ENCODE measurements at places on chromosomes 1 and 21.
A peak's percentile ranks its signal among the peaks of the same experiment; 100 is the strongest.

DNA sequence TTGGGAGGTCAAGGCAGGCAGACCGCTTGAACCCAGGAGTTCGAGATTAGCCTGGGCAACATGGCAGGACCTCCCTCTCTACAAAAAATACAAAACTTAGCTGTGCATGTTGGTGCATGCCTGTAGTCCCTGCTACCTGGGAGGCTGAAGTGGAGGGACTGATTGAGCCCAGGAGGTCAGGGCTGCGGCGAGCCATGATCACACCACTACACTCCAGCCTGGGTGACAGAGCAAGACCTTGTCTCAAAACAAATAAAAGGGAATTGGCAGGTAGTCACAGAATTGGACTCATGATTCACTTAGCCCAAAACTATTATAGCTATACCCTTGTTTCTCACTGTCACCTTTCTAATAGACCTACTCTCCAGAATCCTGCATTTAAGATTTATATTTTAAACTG is 5.5 kb downstream of the TADA1 start:
- no peak for DNase-seq

DNA sequence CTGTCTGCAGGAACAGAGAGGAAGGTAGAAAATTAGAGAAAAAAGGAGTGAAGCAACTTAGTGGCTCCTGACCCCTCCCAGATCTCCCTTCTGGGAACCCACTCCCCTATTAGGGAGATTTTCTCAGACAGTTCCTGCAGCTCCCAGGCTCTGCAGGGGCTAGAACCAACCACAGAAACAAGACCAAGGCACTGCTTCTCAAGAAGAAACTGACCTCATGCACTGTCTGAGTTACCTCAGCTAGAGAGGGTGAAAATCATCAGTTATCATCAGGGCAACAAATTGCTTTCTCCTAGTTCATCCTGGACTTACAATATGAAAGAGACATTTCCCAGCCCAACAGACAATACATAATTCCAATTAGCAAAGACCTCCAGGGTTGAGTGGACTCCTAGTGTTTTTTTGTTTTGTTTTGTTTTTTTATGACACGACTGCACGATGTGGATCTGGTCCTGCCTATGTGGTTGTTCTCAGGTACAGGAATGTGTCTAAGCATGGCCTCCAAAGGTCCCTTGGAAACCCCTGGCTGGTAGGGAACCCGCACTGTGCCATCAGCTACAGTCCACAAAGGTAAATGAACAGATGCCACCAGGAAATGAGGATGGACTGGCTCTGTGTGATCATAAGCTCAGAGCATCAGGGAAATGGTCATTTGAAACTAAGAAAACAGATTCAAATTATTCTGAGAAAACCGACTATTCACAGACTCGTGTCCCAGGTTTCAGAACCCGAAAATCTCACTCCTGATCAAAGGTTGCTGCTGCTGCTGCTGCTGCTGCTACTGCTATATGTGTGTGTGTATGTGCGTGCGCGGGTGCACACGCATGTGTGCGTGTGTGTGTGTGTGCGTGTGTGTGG is 65.3 kb downstream of the LAMC2 start:
- DNase-seq = no peak

- DNase-seq = peak; percentile 48
These were observed 1.6 kb upstream of the KDM4A start for GRCh38 chr1:43648221-43648847.

GRCh38 chr1:193674292-193674944 is 488.0 kb upstream of the B3GALT2 start:
- no peak for DNase-seq

DNA sequence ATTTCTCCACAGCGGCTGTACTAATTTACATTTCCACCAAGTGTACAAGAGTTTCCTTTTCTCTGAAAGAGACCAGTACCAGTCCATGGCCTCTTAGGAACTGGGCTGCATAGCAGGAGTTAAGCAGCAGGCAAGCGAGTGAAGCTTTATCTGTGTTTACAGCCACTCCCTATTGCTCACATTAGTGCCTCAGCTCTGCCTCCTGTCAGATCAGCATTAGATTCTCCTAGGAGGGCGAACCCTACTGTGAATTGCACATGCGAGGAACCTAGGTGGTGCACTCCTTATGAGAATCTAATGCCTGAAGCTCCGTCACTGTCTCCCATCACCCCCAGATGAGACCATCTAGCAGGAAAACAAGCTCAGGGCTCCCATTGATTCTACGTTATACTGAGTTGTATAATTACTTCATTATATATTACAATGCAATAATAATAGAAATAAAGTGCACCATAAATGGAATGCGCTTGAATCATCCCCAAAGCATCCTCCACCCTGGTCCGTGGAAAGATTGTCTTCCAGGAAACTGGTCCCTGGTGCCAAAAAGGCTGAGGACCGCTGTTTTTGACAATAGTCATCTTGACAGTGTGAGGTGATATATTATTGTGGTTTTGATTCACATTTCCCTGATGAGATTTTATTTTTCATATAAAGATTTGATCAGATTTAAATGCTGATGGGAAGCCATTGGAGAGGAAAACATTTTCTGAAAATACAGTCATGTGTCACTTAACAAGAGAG is 45.5 kb upstream of the MRPS6 start:
- no peak for DNase-seq

DNA sequence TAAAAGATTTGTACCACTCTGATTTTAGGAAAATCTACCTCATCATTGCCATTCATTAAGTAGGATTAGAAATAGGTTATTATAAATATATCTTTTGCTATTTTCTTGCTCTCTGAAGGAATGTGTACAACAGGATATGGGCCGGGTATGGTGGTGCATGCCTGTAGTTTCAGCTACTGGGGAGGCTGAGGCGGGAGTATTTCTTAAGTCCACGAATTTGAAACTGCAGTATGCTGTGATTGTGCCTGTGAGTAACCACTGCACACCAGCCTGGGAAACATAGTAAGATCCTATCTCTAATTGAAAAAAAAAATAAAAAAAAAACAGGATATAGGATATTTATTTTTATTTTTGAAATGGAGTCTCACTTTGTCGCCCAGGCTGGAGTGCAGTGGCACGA is 50.0 kb downstream of the CLIC4 start:
- no peak for DNase-seq

GRCh38 chr1:234942012-234942332 is 186.7 kb downstream of the TOMM20 start:
- DNase-seq = no peak

- no peak for DNase-seq
These were observed 140.0 kb downstream of the SMYD3 start for GRCh38 chr1:246367041-246367440.

DNA sequence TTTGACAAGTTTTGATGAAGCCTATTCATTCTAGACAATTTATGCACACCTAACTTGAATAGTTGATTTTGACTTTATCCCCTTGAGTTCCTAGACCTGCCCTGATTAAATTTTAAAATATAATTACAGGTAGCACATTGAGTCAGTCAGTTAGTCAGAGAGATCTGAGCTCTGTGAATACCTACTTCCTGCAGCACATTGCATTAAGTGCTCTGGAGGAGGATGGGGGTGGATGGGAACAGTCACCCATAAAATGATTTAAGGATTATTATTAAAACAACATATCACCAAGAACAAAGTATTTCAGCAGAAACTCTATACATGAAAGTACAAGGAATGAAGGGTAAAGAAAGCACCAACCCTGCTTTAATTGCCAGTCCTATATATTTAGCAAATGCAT is 11.8 kb upstream of the RPF1 start:
- DNase-seq = no peak

DNA sequence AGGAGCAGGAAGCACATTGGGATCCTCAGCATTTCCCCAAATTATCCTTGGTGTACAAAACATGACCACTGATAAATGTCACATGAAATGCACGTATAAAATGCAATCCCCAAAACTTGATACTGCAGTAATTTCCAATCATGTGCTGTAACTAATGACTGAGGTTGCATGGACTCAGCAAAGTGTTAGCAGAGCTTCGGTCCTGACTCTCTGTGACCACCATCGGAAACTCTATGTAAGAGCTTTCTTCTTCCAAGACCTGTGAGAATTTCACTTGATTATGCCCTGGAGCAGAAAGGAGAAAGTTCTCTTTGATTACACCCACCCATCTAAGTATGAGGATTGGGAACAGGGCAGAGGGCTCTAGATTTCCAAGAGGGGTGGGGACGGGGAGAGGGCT is 908 bp downstream of the CD53 start:
- peak; percentile 27 for DNase-seq

- no peak for DNase-seq
These were observed 21.9 kb downstream of the FAM3B start for GRCh38 chr21:41338455-41338854.

All from suppressor macrophage treated with lipopolysaccharide for 4 hours (primary cell).